ENCODE measurements at places on chromosomes 6 and 20.

DNA sequence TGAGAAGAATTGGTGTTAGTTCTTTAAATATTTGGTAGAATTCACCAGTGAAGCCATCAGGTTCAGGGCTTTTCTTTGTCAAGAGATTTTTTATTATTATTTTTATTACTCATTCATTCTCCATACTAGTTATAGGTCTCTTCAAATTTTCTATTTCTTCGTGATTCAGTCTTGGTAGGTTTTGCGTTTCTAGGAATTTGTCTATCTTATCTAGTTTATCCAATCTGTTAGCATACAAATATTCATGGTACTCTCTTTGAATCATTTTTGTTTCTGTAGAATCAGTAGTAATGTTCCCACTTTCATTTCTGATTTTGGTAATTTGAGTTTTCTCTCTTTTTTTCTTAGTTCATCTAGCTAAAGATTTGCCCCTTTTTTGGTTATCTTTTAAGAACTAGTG is 52.3 kb upstream of the PRDM1 start:
- DNase-seq = no peak

- no peak for DNase-seq
These were observed 43.4 kb downstream of the TNFAIP3 start for GRCh38 chr6:137910424-137910834.

GRCh38 chr6:144286503-144287393 is 1.6 kb downstream of the UTRN start:
- DNase-seq = peak; percentile 19

DNA sequence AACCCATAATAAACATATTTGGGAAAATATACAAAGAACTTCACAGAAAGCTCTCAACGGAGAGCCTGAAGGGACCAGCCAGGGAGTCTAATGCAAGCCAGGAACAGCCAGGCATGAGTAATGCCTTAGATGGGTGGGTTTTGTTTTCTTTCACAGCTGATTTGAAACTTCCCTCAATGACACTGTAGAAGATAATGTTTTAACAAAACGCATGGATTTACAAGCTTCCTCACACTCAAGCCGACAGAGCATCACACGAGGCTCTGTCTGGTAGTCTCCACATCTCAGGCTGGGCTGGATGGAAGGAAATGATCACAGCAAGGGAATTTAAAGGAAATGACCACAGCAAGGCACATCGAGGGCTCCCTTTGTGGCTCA is 113.9 kb downstream of the GMPR start:
- no peak for DNase-seq

- DNase-seq = peak; percentile 94
These were observed 26.8 kb downstream of the HLA-E start for GRCh38 chr6:30515944-30516753.

DNA sequence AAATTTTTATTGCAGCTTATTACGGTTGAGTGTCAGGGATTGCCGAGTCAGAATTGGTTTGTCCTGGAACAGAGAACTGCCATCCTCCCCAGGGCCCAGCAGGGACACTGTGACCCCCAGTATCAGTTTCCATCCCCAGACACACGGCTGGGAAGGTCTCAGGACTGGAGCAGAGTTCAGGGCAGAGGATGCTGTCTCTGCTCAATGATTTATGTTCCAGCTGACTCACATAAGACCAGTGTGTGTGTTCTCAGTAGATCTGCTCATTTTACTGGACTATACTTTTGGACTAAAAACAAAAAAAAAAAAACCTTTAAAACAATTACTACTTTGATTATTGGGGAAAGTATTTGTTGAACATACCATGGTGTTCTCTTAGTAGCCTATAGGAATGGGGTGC is 44.2 kb downstream of the FNDC1 start:
- no peak for DNase-seq

DNA sequence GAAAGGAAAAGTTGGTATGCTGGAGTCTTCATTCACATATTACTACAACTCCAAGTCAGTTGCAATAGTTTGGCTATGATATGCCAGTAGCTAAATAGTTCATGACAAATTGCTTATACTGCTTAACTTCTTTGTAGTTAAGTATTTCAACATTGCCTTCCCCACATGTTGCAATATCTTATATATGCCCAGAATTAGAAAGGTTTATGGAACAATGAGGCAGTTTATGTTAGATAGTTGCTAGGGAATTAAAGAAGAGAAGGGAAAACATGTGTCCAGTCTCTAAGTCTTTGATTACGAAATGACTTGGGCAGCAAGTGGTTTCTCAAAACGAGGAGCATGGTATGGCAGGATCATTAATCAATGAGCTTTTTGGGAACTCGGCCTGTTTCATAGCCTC is 145.8 kb downstream of the PLCB4 start:
- DNase-seq = no peak

DNA sequence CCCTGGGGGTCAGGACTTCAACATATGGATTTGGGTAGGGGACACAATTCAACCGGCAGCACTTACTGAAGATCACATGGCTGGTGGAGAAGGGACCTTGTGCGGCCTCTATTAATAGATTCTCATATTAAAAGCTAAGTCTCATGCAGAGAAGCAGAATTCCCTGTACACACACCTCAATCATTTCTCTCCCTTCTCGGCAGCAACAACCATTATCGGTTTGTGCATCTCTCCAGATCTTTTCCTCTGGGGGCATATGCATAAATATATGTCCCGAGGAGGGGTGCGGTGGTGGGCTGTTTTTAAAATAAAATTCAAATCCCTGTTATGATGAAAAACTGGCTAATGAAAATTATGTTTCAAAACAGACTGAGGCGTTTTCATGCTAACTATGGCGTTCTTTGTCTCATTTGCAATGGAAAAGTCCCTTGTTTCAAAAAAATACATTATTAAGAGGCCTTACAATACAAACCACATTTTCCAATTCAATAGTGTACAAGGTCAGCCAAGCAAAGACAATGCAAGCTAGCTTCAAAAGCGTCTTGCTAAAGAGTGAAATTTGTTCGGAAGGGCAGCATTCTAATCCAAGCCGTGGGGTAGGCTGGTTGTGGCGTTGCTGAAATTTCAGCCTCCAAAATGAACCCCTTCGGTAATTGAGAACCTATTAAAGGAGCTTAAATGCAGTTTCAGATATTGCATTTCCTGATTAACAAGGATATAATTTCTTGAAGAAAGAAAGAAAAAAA is 17.3 kb downstream of the APCDD1L start:
- no peak for DNase-seq

GRCh38 chr20:33863440-33864323 is 52.5 kb downstream of the CHMP4B start:
- no peak for DNase-seq

- DNase-seq = no peak
These were observed 208.1 kb downstream of the ARID1B start for GRCh38 chr6:156985309-156985708.

DNA sequence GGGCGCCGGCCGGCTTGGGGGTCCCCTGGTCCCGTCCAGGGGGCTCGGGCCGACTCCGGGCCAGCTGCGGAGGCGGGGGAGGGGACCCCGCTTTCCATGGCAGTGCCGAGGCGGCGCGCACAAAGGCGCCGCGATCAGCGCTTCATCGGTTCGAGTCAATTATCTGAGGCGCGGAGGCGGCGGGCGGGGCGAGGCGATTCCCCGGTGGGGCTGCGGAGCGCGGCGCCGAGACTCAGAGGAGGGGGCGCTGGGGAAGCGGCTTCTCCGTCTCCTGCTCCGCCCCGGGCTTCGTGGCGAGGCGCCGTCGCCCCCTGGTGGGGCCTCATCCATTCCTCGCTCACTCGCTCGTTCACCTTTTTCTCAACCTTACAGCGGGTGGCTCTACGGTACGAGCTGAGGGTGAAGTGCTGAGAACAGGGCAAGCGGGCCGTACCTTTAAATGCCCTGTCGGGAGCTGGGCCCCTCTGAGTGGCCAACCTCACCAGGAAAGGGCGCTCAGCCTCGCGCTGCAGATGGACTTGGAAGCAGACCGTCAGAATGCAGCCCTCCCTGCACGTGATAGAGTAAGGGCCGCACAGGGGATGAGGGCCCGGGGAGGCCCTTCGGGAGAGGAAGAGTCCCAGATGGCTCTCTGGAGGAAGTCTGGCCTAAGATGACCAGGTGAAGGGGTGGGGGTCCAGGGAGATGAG is 39.9 kb downstream of the SLC52A3 start:
- DNase-seq = peak; percentile 14

DNA sequence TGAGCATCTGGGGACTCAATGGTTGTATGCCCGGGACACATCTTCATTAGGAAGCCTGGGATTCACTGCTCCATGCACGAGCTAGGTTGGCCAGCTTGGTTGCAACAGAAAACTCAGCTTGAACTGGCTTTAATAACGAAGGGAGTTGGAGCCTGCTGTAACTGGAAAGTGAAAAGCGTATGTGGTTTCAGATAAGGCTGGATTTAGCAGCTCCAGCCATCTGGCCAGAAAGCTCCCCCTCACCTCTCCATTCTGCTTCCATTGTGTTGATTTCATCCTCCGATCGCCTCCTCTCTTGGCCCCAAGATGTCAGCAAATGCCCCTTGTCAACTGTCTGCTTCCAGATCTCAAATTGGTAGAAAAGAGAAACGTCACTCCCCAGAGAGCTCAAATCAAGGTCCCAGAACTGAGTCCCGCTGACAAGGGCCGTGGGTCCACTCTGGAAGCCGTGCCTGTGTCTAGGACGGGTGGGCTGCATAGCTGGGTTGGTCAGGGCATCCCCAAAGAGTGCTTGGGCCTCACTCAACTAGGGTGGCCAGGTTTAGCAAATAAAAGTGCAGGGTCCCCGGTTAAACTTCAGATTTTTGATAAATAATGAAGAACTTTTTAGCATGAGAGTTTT is 117.0 kb upstream of the PMEPA1 start:
- DNase-seq = no peak

DNA sequence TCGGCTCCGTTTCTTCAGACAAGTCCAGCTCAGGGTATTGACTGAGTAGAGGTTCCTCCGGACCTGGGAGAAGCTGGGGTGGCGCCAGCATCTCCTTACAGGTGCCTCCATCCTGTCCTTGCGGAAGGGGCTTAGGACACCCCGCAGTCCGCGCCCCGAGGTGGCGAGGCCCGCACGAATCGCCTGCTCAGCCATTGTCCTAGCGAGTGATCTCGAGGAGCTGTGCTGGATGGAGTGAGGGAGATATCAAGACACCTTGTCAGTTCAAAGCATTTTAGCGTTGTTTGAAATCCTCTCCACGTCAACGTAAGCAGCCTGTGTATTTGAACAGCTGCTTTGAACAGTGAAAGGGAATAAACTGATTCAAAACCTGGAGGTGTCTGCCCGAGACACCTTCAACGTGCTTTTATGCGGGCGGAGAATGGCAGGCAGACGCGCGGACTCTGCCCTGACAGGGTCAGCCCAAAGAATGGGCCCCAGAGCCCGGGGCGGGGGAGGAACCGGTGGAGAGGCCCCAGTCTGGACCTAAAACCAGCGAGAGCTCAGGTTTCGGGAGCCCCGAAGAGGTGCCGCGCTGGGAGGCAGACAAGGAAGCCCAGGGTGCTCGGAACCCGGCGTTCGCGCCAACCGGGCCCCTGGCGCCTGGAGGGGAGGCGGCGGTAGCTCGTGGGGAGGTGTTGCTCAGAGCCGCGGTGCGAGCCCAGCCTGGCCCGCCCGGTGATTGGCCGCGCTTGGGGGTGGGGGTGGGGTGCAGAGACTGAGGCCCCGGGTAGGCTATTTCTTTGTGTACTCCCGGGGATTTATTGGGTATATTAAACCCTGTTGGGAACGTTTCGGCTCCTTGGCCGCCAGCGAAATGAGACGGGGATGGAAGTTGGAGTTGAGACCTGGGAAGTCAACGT is 3.1 kb upstream of the POU3F2 start:
- no peak for DNase-seq

DNA sequence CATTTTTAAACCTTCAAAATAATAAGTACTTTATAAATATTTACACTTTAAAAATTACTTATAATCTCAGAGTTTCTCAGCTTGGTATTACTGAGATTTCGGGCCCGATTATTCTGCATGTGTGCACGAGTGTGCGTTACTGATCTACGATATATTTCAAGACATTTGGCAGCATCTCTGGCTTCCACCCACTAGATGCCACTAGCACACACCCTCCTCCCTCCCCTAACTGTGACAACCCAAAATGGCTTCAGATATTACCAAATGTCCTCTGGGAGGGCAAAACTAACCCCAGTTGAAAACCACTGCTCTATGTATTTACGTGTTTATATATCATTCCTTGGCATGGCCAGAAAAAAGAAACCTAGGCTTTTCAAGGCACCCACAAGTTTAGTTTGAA is 95.9 kb downstream of the FYN start:
- peak; percentile 71 for DNase-seq

DNA sequence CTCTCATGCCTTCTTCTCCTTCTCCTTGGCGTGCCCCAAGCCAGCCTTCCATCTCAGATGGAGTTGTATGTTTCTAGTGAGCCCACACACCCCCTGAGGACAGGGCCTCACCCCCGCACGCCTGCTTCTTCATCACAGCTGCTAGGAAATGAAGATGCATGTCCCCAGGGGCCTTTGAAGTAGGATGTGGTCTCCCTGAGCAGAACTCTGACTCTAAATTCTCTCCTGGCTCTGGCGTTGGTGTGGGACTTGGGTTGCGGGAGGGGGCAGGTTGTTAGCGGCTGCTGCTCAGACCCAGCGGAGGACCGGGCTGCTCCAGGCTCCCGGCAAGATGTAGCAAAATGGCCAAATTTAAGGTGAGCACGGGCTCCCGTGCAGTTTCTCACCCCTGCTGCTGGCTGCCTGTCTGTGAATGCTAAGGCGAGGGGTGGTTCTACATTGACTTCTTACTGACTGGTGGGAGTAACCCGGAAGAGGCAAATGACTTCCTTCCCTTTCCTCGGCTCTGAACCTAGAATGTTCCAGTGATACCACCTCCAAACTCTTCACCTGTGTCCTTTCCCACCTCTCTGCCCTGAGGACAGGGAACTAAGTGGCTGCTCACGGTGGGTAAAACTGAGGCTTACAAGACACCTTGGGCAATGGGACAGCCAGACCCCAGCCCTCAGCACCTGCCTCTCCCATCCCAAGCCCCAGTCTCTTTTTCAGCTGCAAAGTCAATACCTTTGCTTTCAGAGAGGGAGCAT is 8.8 kb downstream of the SYNJ2 start:
- DNase-seq = no peak

DNA sequence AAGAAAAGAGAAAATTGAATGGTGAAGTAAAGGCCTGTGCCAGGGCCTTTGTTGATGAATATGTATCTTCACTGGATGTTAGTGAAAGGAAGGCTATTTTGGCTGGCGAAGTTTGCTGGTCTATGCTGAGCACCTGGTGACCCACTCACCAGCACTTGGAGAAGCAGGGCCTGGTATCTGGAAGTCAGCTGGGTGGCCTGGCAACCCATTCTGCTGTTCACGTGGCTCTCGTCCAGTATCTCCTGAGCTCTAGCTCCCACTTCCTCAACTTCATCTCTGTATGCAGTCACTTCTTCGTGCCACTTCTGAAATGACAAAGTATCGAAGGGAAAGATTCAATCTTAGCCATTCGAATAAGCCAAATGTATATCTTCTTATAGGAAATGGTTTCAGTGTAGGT is 283.7 kb downstream of the SYNE1 start:
- DNase-seq = no peak

GRCh38 chr20:55667955-55668354 is 337.4 kb downstream of the CBLN4 start:
- DNase-seq = no peak

GRCh38 chr6:37488476-37488875 is 11.2 kb downstream of the CCDC167 start:
- no peak for DNase-seq

GRCh38 chr6:27096834-27097511 is 150.5 kb upstream of the PRSS16 start:
- DNase-seq = peak; percentile 13

All from CD4-positive, alpha-beta T cell treated with Interleukin-21 for 1 hour (primary cell).